ENCODE measurements at places on chromosomes 3 and 15.
A peak's percentile ranks its signal among the peaks of the same experiment; 100 is the strongest.

DNA sequence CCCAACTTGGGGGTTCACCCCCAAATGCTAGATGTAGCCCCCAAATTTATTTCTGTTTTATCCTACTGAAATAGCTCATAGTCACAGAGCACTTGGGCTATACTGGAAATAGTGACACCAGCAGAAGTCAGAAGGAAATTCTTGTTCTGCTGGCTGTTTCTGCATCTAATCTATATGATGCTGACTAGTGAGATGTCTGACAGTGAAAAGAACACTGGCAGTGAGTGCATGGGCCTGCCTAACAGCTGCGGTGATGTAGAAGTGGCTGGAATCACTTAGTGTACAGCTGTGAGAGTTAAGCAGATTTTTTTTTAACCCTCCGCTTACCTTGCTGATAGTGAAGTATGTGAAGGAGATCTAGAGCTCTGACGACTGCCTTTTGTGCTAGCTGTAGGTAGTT lies 14.0 kb downstream of the TTC14 start:
- DNase-seq, result no peak

- DNase-seq, result no peak
These were observed 60.6 kb upstream of the RPL35A start for GRCh38 chr3:197889204-197889930.

DNA sequence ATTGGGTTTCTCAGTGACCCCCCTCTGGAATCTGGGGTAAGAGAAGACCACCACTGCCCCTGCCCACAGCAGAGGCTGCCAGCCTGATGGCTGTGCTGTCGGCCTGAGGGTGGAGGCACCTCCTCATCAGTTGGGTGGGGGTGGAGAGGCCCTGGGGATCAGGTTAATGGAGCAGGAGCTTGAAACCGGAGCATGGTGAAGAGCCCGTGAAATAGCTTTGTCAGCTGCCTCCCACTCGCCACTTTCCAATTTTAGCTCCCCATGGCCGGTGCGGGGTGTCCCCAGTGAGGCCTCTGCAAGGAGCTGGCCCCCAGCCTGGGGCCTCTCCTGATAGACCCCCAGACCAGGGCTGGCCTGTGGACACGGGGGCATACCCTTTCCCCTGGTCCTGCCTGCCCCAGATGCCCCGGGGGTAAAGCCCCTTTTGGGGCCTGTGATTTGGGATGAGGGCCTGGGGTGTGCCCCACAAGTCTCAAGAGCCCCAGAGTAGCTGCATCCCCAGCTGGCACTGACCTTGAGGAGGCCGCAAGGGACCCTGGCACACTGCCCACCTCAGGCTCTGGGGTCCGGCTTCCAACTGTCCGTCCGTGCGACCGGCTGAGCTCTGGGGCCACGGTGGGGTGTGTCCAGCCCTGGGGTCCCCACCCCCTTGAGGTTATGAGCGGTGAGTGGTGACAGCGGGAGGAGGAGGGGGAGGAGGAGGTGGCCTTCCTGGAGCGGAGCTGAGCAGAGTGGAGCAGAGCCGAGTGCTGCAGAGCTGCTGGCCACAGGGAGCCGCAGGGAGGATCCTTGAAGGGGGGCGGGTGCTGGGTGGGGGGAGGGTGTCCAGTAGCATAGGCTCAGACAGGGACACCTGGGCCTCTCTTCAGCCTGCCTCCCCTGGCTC lies at the start of gene HHATL:
Gene HHATL, minus strand, starts transcription at position 733 of the 886 bp plus-strand sequence. CDS start 1,972 bp downstream, outside the sequence.
- DNase-seq, result no peak

GRCh38 chr3:195849322-195850074 lies 37.8 kb upstream of the MUC4 start:
- DNase-seq, result no peak

- DNase-seq, result no peak
These were observed 221.4 kb downstream of the FAM43A start for GRCh38 chr3:194906970-194907629.

GRCh38 chr3:12882336-12883310 lies 41.3 kb upstream of the RPL32 start:
- no peak for DNase-seq

- no peak for DNase-seq
These were observed 27.3 kb upstream of the BCL2L10 start for GRCh38 chr15:52139599-52140462.

DNA sequence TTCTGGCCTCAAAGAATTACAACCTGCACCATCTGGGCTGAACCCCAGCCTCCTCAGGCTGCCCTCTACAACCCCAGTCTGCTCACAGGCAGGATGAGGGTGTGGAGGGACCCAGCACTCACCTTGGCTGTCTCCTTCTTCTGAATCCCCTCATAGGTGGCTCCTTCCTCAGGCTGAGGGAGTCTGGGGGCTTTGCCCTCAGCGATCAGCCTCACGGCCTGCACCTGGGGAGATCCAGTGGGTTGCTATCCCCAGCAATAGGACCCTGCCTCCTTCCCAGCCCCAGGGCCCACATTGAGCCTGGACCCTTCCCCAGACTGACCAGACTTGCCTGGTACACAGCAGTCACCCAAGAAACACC lies 25.1 kb downstream of the ALDH1L1 start:
- no peak for DNase-seq

DNA sequence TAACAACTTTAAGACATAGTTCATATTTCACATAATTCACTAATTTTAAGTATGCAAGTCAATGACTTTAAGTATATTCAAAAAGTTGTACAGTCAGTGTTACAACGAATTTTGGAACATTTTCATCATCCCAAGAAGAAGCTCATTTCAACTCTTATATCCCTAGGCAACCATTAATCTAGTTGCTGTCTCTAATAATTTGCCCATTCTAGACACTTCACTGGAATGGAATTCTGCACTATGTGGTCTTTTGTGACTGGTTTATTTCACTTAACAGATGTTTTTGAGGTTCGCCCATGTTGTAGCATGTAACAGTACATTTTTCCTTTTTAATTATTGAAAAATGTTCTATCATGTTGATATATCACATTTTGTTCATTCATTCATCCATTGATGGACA lies 104.2 kb upstream of the SPRED1 start:
- DNase-seq, result no peak

GRCh38 chr3:120177151-120177550 lies 82.9 kb upstream of the GSK3B start:
- peak; percentile 56 for DNase-seq

DNA sequence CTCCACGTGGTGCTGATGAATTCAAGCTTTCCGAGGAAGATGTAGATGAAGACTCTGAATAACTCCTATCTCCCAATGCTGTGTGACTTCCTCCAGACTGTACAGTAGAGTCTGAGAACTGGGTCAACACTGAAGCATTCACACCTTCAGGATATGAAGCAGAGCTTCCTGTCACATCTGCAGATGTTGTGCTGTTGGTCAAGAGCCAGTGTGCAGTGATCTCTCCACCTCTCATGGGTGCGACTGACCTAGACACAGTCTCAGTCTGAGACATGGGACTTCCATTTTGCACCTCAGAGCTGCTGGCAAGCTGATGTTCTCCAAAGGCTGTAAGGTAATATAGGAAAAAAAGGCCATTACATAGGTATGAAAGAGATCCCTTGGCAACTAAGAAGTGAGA lies 36.5 kb downstream of the HEG1 start:
- no peak for DNase-seq

DNA sequence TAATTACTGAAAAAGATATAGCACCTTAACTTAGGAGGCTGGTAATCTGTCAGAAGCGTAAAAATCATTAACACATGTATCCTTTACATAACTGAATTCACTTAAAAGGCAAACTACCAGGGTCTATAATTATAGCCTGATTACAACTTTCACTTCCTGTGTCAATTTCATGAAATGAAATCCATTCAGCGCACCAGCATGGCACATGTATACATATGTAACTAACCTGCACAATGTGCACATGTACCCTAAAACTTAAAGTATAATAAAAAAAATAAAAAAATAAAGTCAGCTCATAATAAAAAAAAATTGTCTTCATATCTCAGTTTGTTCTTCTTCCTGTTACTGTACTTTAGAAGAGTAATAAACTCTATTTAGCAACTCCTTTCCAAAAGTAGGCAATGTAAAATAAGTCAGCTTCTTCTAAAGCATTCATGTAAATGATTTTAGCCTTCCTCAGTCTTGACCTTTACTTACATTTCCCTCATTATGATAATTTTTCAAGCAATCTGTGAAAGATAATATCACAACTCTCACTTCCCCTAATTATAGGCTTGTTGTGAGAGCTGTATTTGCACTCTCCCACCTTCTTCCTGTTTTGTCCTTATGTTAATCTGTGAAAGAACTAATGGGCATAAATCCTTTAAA lies 50.1 kb downstream of the KBTBD8 start:
- DNase-seq, result no peak

DNA sequence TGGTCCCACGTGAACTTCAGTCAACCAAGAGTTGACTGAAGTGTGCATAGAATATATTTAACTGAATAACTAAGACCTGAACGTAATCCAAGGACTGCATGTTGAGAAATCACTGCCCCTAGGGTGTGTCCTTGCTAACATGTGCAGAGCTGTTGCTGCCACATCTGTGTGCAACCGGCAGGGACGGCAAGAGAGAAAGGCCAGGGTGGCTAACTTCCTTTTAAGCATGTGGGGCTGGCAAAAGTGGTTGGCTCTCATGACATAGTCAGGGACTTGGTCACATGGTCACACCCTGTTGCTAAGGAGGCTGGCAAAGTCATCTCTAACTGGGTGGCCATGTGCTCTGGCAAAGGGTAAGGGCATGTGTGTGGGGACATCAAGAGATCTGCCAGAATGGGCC lies 52.4 kb downstream of the GASK1A start:
- DNase-seq, result no peak

GRCh38 chr15:46213551-46213950 lies 578.7 kb downstream of the SQOR start:
- DNase-seq, result no peak

GRCh38 chr15:77010312-77010686 lies 15.4 kb downstream of the PSTPIP1 start:
- no peak for DNase-seq

GRCh38 chr15:85361323-85361722 lies 19.1 kb upstream of the AKAP13 start:
- no peak for DNase-seq

GRCh38 chr3:52854013-52854412 lies 19.2 kb upstream of the MUSTN1 start:
- no peak for DNase-seq

GRCh38 chr15:90545095-90545494 lies 15.4 kb downstream of the CRTC3 start:
- no peak for DNase-seq

DNA sequence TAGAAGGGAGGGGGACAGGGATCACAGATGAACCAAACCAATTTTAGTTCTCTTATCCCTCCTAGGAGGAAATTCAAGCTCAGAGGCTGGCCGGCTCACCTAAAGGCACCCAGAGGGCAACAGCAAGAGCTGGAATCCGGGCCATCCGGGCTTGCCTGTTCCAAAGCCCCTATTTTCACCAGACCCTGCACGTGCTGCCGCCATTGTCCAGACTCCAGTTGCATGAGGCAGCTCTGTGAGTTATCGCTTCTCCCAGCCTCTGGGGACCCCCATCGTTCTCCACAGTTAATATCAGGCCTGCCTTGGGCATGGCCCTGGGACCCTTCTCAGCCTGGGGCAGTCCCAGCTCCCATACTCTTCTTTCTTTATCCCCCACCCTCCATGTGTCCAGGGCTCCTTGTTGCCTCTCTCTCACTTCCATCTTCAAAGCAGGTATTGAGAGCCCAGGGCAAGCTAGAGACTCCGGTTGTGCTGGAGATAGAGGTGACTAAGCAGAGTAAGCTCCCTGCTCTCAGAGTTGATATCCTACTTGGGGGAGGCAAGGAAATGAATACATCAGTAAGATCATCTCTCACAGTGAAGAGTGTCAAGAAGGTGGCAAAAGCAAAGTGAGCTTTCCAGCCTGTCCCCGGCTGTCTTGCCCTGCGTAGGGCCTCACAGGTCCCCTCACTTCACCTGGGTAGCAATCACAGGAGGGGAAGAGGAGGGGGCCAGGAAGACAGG lies 322.8 kb downstream of the UACA start:
- no peak for DNase-seq

GRCh38 chr3:72152551-72153476 lies 367.9 kb upstream of the PROK2 start:
- DNase-seq, result no peak

DNA sequence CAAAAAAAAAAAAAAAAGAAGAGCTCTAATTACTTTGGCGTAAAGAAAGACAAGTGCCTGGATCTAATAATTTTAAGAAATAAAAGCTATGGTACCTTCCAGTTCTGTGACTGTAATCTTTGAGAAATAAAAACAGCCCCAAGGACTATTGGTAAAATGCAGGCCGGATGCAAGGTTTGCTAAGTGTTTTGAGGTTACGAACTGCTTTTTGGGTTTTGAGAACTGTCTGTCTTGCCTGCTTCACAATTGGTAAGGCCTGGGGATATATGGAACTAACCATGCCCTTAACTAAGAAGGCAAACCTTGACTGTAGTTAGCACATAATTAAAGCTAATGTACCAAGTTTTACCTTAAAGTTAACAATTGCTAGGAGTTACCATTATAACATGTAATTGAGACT lies 388.4 kb upstream of the CBLB start:
- no peak for DNase-seq

- no peak for DNase-seq
These were observed 19.5 kb downstream of the PRKCD start for GRCh38 chr3:53180305-53181023.

GRCh38 chr3:194854206-194854605 lies 168.5 kb downstream of the FAM43A start:
- DNase-seq, result no peak
